Lower leg skin (tissue), 4 donors: ENCODE measurements at places on chromosomes 7 and 10.

- DNase-seq = no peak
Measured at GRCh38 chr7:108285003-108285368, 154.8 kb upstream of the LAMB4 start.

DNA sequence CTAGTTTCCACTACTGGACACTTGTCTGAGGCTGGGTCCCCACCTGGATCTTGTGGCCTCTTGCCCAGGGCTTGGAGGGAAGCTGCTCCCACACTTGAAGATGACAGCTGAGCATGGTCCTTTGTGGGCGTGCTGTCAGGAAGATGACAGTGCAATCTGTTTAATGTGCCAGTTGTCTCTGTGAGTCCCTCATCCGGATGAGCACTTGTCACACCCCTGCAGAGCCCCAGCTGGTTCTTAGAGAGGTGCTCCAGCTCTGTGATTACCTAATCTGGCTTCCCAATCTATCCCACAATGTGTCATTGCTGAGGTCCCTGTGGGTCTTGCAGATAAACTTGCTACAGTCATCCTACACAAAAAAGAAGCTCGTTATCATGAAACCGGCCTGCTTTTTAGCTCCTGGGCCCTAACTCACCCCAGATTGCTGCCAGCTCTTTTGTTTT lies 34.8 kb upstream of the CCSER2 start:
- no peak for DNase-seq

GRCh38 chr7:69738396-69738951 lies 140.2 kb downstream of the AUTS2 start:
- DNase-seq = no peak

DNA sequence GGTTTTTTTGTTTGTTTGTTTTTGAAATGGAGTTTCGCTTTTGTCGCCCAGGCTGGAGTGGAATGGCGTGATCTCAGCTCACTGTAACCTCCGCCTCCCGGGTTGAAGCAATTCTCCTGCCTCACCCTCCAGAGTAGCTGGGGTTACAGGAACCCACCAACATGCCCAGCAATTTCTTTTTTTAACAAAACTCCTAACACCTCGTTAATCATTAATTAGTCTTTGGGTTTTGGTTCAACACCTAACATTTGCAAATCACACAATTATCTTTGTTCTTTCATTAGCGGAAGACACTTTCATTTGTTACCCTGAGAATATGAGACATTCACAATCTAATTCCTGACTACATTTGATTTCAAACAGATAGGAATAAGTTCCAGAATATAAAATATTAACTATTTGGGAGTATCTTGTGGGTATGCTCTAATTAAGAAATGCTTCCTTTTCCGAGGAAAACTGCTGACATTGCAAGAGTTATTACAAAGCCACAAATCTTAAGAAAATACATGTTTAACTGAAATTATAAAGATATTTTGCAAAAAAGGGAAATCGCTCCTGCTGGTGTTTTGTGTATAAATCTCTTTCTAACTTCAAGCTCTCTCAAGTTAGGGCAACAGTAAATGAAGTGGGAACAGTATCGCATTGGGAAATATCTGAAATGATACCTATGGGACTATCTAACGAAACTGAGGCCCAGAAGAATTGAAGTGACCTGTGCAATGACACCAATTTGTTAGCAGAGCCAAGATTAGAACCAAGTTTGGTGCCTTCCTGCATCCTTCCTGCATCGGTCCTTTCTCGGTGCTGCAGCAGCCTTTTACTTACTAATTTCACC lies 1.2 kb upstream of the LSM8 start:
- DNase-seq = no peak

DNA sequence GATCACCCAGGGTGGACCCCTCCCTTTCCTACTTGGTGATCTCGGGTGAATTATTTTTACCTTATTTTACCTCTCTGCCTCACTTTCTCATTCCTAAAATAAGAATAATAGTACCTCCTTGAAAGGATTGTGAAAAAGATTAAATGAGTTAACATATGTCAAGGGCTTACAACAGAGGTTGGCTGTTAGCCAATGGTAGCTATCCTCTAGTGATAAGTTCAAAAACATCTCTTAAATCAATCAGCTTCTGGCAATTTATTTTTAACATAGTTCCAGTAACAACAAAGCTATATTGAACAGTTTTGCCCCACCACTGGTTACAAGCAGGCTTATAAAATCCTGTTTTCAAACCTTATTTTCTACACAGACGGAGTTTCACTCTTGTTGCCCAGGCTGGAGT lies 45.4 kb downstream of the TMEM168 start:
- no peak for DNase-seq

DNA sequence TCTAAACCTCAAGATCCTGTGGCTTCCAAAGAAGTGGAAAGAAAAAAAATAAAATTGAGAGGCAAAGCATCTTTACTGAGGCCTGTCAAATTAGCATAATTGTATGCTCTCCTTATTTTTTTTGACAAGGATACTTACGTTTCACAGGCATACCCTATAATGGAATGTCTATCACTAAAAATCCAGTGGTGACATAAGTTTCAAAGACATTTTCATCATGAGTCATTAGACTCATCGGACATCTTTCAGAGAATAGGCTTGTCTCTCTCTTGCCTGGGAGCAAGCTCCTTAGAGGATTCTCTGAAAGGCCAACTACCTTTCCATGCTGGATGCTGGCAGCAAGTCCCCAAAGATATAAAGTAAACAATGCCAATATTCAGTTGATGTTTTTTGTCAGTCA lies 380.7 kb upstream of the STEAP1 start:
- DNase-seq = no peak

- DNase-seq = peak; percentile 74
Measured at GRCh38 chr7:6654842-6655610, 17.9 kb downstream of the ZNF316 start.

- no peak for DNase-seq
Measured at GRCh38 chr10:35005868-35006267, 84.3 kb downstream of the CUL2 start.

GRCh38 chr7:55569797-55570196 lies 2.5 kb downstream of the VOPP1 start:
- no peak for DNase-seq

- DNase-seq = no peak
Measured at GRCh38 chr10:110835841-110836240, 35.9 kb upstream of the PDCD4 start.

DNA sequence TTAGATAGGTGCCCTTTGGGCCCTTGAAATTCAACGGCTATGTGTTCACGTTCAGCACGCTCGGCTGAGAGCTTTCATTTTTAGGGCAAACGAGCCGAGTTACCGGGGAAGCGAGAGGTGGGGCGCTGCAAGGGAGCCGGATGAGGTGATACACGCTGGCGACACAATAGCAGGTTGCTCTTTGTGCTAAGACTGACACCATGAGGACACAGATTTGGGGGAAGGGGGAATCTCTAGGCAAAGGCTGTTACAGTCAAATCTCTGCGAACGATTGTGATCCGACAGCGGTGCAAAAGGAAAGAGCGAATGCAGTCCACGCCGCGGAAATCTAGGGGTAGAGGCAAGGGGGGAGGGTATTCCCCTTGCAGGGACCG lies 667 bp downstream of the KLLN start:
- no peak for DNase-seq

DNA sequence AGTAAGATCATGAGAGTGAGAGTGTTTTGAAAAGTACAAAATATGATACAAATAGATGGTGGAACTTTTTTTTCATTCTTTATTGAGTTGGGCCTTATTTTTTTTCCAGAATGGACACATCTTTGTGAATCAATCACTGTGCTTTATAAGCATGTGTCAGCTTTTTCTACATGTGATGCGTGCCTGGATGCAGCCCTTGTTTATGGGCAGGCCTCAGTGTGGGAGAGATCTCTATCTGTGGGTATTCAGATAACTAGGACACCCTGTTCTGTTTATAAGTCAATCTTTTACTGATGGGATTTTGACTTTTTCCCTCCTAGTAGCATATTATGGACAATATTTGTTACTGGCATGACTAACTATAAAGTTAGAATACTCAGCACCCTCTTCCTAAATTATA lies 42.9 kb upstream of the IKZF1 start:
- no peak for DNase-seq

- DNase-seq = no peak
Measured at GRCh38 chr10:34299105-34299611, 515.9 kb downstream of the PARD3 start.

GRCh38 chr7:1725199-1725690 lies 55.2 kb downstream of the ELFN1 start:
- no peak for DNase-seq

- no peak for DNase-seq
Measured at GRCh38 chr7:117118579-117119180, 165.4 kb downstream of the ST7 start.

GRCh38 chr10:46016190-46016589 lies 14.2 kb downstream of the NCOA4 start:
- no peak for DNase-seq
